ENCODE measurements at places on chromosomes 5 and 9.

DNA sequence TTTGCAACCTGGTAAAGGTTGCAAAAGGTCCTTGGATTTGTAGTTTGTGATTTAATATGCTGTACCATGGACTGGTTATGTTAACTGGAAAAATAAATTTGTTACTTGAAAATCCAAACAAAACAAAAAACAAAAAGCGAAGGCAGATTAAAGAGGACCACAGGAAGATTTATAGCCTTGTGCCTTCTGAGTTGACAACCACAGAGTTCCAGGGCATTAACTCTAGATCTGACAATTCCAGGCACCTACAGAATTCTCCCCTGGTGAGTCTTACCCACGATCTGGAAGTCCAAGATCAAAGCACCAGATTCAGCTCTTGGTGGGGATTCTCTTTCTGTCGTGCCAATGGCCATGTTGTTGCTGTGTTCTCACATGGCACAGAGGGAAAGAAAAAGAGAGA, 107.9 kb upstream of the SELENOP start:
- DNase-seq = no peak

GRCh38 chr9:134066913-134067851, 644 bp downstream of the BRD3 start:
- no peak for DNase-seq

GRCh38 chr5:16712178-16712577, 95.4 kb upstream of the RETREG1 start:
- no peak for DNase-seq

- no peak for DNase-seq
Measured at GRCh38 chr9:108467161-108467560, 388.6 kb downstream of the ACTL7B start.

- no peak for DNase-seq
Measured at GRCh38 chr9:125255781-125256391, 5.7 kb upstream of the GAPVD1 start.

DNA sequence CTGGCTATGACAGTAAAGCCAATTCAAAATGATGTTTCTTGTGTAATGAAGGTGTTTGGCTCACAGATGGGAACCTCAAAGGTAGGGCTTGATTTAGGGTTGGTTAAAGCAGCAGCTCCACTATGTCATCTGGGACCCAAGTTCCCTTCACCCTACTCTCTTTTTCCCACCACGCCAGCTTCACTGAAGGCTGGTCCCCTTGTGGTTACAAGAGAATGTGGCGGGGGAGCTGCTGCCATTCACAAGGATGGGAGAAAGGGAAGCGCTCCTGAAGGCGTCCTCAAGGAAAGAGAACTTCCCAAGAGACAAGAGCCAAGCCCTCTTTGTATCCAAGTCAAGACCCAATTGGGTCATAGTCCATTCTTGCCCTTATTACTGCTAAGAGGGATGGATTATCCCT, 72.7 kb downstream of the NTRK2 start:
- DNase-seq = no peak

DNA sequence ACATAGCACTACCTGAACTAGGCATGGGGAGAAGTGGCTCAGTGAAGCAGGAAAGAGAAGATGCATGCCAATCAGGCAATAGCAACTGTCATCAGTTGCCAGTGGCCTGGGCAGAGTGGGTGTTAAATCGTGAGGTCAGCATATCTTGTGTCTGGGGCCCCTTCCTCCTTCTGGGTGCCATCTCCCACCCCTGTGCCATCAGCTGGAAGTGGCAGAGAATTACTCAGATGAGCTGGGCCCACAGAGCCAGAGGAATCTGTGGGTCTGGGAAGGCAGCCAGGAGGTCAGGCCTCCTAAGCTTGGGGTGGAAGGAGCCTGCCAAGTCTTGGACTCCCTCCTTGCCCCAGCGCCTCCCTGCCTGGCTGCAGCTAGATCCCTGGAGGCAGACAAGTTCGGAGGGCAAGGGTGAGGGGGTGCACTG, 66.5 kb downstream of the GALNT12 start:
- DNase-seq = no peak

DNA sequence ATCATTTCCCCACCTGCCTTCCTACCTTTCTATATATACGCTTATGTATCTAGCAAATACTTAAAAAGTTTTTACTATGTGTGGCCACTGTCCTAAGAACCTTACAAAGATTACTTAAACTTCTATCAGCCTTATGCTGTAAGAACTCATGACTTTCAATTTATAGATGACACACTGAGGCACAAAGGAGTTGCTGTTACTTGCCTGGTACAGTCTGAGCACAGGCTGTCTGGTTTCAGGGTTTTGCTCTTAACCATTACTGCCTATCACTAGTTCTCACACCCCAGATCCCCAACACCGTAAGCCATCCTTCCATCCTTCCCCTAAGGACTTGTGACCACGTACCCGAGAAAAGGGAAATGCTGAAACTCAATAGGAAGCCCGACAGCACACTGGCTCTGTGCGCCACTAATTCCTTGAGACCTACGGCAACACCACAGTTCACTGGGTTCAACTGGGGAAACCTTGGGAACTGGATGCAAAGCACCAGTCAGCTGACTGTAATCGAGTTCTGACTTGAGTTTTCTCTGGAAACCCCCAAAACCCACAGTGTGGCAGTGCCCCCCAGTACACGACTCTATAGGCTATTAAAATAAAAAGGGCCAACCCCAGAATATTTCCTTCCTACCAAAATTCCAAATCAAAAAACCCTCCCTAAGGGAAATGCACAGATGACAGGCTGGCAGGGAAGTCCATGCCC, 56.0 kb downstream of the AUH start:
- DNase-seq = no peak

DNA sequence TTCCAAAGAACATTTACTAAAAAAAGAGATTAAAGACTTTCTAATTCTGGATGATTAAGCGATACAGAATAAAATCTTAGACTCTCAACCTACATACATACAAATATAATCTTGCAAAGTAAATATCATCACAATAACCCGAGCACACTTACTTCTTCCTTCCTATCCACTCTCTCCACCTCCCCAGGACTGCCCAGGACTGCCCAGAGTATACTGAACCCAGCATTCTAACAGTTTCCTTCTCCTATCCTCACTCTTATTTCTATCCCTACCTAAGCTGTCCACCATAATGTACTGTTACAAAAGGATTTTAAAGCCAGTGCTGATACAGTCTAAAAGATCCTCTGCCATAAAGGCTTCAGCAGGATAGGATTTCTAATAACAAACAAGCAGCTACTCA, 413.3 kb upstream of the POU5F2 start:
- no peak for DNase-seq

- no peak for DNase-seq
Measured at GRCh38 chr5:1244255-1244654, 19.1 kb downstream of the SLC6A18 start.

- DNase-seq = no peak
Measured at GRCh38 chr9:89743216-89743572, 138.4 kb downstream of the GADD45G start.

DNA sequence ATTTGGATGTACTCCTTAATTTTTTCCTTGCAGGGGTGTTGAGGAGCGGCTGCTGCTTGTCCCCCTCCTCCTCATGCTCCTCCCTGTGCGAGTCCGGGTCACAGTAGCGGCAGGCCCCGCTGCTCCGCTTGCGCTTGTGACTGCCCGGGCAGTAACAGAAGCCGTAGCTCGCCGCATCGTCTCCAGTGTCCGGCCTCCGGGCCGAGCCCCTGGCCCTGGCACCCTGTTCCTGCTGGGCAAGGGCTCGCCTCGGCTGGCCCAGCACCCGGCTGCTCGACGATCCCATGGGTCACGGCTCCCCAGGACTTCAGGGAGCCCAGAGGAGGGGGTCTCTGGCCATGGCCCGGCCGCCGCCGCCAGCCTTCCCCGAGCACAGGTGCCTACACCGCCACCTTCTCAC, at the start of gene GMCL2:
Gene GMCL2, minus strand, starts transcription at position 358 of the 400 bp plus-strand sequence. Its CDS starts 72 bp downstream, at position 286.
- no peak for DNase-seq

GRCh38 chr9:69745716-69746437, 13.9 kb downstream of the PTAR1 start:
- DNase-seq = no peak

DNA sequence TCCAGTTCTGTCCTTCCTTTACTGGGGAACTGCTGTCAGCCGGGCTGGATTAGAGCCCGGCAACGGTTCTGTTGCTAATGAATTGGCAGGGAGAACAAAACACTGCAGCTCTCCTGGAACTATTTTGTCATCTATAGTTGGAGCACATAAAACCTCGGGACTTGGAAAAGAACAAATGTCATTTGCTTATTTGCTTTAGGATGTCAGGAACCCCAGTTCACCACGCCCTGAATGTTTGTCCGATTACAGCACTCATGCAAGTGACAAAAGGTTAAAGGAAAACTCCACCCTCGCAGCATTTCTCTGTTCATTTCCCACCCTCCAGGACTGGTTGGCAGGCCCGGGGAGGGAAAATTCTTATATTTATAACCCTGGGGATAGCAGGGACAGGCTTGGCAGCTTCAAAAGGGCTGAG, 66.4 kb upstream of the PLPP1 start:
- no peak for DNase-seq

DNA sequence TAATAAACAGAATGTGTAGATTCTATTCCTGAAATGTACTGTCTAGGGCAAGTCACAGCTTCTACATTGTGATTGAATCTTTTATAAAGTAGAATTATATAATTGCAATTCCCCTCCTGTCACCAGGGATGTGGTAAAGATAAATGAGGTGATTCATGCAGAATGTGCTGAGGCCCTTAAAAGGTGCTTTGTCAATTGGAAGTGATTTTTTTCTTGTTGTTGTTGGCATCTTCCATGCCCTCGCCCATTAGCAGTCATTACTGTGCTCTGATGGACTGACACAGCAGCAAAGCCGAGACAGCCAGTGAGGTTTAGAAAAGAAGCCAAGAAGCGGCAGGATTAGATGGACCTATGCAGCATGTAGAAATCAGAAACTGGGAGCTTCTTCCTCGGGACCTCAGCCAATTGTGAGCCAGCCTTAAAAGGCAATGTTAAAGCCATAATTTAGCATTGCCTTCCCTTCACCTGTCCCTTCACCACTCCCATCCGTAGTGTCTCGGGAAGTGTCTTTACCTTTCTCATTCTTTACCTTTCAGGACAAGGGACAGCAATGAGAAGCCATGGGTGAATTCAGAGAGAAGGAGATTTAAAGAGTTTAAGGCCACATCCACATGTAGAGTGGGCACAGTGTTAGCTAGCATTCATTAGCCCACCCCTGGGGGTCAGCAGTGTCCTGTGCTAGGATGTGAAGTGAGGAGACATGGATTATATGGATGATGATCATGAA, 257.8 kb downstream of the PLK2 start:
- no peak for DNase-seq

DNA sequence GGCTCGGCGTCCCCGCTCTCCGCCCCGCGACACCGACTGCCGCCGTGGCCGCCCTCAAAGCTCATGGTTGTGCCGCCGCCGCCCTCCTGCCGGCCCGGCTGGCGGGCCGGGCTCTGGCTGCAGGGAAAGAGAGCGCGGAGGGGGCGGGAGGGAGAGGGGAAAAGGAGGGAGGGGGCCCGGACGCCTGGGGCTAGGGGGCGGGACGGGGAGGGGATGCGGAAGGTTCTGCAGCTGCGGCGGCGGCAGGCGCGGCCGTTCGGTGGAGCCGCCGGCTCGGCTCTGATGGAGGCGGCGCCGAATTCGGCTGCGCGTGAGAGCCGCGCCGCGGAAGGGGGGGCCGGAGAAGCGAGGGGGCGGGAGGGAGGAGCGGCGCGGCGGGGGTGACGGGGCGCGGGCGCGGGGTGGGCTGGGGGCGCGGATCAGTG, at the start of gene MARCHF11:
Gene MARCHF11, minus strand, starts transcription at position 281 of the 425 bp plus-strand sequence. Its CDS starts 216 bp downstream, at position 65.
- DNase-seq = no peak

- no peak for DNase-seq
Measured at GRCh38 chr9:3746296-3747275, 220.8 kb upstream of the RFX3 start.

DNA sequence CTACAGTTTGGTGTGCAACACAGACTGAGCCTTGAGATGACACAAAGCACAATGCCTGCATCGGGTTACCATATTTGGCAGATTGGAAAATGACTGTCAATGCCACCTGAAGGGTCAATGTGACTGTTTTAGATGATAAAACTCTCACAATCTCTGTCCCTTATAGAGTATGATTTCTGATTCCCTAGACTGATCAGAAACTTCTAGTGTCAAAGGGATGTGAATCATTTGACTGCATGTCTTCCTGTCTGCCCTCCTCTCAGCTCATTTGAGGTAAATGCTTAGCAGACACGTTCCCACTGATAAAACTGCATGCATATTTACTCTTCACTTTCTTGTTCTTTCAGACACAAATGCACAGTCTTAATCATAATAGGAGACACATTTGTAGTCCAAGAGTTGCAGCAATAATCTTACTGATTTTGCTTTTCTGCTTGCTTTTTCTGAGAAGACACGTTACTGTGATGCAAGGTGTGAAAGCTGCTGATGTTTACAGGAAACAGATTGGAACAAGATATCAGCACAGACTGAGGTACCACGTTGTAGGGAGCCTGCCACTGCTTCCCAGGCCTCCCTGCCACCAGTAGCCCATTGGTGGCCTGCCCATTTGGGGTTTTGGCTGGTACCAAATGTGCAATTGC, 77.8 kb downstream of the GCNT4 start:
- DNase-seq = no peak

- no peak for DNase-seq
Measured at GRCh38 chr9:127520941-127521918, 69.9 kb downstream of the LRSAM1 start.

DNA sequence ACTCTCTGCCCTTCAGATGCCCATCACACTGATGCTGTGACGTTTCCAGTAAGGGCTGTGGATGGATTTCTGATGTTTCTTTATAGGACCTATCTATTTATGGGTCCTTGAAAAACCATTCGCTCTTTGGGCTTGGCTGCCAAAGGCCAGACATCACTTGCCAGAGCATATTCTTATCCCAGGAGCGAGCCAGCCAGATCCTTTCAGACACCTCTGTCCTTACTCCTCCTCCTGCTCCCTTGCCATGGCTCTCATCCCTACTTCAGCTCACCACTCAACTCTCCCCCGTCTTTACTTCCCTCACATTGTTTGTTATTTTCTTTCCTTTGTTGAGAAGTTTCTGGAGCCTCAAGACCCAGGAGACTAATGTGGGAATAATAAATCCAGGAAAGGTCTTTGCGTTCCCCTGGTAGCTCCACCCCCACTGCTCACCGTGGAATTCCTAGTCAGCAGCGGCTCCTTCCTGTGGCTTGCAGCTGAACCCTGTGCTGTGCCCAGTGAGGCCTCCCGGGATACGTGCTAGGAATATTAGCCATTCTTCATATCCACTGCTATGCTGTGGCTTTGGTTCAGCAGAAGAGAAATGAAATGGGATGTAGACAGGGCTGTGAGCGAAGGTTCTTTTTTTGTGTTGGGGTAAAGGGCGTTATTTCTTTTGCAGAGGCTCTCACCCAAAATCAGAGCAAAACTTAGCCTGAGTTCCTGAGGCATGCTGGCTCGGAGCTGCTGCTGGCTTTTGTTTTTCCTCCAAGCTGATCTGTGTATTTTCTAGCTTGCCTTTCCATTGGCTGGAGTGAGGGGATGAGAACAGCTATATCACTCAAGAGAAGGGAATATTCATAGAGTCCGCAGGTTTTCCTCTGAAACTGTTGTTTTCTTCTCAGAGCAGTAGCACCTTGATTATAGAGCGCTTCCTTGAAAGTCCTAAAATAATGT, 171.1 kb downstream of the SAXO1 start:
- no peak for DNase-seq

- no peak for DNase-seq
Measured at GRCh38 chr9:93598647-93599241, 22.4 kb downstream of the PHF2 start.

GRCh38 chr5:12951846-12952245, 992.6 kb downstream of the DNAH5 start:
- no peak for DNase-seq
